ENCODE measurements at places on chromosomes 3 and 15.

GRCh38 chr3:85592256-85592655 is 633.5 kb downstream of the CADM2 start:
- DNase-seq, result no peak

DNA sequence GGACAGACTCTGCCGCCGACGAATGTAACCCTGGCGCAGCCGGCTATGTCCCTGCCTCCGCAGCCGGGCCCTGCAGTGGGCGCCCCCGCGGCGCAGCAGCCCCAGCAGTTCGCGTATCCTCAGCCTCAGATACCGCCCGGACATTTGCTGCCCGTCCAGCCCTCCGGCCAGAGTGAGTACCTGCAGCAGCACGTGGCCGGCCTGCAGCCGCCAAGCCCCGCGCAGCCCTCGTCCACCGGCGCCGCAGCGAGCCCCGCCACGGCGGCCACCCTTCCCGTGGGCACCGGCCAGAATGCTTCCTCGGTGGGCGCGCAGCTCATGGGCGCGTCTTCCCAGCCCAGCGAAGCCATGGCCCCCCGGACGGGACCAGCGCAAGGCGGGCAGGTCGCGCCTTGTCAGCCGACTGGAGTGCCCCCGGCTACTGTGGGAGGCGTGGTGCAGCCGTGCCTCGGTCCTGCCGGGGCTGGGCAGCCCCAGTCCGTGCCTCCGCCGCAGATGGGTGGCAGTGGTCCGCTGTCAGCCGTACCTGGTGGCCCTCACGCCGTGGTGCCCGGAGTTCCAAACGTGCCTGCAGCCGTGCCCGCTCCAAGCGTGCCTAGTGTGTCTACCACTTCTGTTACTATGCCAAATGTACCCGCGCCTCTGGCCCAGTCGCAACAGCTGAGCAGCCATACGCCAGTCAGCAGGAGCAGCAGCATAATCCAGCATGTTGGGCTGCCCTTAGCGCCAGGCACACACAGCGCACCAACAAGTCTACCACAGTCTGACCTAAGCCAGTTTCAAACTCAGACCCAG is 2.4 kb downstream of the TSC22D2 start:
- no peak for DNase-seq

- DNase-seq, result no peak
Measured at GRCh38 chr3:179373938-179374337, 26.4 kb downstream of the MFN1 start.

- DNase-seq, result no peak
Measured at GRCh38 chr3:13240928-13241618, 167.8 kb upstream of the IQSEC1 start.

DNA sequence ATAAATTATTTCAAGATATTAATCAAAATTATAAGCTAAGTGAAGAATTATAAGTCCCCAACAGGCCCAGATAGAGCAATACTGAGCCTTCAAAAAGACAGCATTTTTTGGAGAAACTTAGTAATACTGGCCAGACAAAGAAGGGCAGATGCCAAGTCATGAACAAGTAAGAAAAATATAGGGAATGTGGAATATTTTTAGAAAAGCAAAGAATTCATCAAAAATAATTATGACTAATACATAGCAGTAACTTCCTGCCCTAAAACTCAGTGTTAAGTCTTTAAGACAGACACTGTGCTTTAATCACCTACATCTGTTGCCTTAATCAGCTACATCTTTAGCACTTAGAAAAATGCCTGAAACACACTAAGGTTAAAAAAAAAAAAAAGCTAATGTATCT is 31.2 kb downstream of the DPH6 start:
- DNase-seq, result peak; percentile 11

GRCh38 chr15:69920221-69920620 is 177.5 kb downstream of the TLE3 start:
- no peak for DNase-seq

DNA sequence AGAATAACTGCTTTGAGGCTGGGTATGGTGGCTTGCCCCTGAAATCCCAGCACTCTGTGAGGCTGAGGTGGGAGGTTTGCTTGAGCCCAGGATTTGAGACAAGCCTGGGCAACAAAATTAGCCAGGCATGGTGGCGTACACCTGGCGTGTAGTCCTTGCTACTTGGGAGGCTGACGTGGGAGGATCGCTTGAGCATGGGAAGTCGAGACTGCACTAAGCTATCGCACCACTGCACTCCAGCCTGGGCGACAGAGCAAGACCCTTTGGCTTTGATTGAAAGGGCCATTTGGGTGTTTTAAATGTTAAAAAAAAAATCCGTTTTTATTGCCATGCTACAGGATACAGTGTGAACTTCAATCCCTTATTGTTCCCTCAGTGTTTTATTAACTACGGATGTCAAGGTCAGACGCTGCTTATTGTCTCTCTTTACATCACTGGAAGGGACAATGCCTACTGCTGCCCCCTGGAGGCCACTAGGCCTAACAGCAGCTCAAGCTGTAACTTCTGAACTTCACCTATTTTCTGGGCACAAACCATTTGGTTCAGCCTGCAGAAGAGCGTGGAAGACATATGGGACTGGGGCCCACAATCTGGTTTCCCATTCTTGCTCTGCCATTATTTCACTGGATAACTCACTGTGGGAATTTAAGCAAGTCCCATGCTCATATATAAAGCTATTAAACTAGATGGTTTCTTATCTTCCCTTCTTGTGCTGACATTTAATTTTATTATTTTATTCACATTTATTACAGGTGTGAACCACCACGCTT is 15.3 kb upstream of the IREB2 start:
- DNase-seq, result no peak

Measured in non-pigmented ciliary epithelial cell (primary cell).